ENCODE measurements at places on chromosomes 6 and 20. TPM values are rescaled to one million over a fixed set of nuclear protein-coding genes. Genes with fewer than 3 reads are reported as not detected.

- DNase-seq, result peak; percentile 63
Observed at GRCh38 chr20:38941726-38942389, 15.6 kb downstream of the FAM83D start.

DNA sequence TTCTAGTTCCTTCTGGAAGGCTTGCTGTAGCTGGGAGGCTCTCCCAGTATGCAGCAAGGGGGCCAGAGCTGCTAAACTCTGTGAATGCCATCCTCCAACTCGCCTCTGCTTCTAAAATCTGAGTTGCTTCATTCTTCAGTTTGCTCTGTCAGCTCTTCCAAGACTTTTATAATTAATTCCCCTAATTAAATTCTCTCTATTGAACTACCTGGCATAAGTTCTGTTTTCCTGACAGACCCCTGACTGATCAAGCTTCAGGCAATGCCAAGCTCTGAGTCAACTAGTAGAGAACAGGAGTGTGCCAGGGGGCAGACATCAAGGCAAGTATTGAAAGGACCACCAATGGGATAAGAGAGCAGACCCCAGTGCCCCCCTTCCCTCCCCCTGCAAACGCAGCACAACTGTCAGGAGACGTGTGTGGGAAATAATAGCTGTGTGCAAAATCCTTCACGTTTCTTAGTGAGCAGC, 109.3 kb upstream of the TAB2 start:
- no peak for DNase-seq

GRCh38 chr6:130152908-130153510, 69.7 kb downstream of the SAMD3 start:
- DNase-seq, result no peak

DNA sequence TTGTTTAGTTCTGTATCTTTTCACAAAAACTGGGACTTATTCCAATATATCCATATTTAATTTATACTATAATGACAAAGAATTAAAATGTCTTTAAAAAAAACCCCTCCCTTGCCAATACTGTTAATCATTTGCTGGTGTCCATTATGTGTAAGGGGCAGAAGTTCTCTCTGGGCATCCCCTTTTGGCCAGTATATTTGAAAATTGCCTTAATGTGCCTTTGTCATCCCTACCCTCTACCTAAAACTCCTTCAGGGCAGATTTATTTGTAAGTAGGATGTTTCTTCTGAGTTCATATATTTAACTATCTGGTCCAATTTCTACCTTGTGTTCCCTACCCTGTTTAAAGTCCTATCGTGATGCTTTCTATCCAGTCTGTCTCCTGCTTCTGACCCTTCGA, 62.9 kb downstream of the ARHGAP18 start:
- DNase-seq, result no peak

BFSP1 gene
- total RNA-seq, result 0.22 TPM

TMEM244 gene
- total RNA-seq, result not detected

- no peak for DNase-seq
Observed at GRCh38 chr6:109118337-109118736, 23.0 kb downstream of the CEP57L1 start.

GRCh38 chr6:35088281-35089215, 52.6 kb downstream of the TCP11 start:
- no peak for DNase-seq

GRCh38 chr6:53258774-53259155, 90.0 kb downstream of the ELOVL5 start:
- DNase-seq, result no peak

- no peak for DNase-seq
Observed at GRCh38 chr6:63615590-63615989, 20.0 kb upstream of the PHF3 start.
